Activated naive CD4-positive, alpha-beta T cell treated with anti-CD3 and anti-CD28 coated beads, Interleukin-2, amount 50 U/mL, for 72 hours (primary cell): ENCODE measurements at places on chromosomes 2 and 18.

DNA sequence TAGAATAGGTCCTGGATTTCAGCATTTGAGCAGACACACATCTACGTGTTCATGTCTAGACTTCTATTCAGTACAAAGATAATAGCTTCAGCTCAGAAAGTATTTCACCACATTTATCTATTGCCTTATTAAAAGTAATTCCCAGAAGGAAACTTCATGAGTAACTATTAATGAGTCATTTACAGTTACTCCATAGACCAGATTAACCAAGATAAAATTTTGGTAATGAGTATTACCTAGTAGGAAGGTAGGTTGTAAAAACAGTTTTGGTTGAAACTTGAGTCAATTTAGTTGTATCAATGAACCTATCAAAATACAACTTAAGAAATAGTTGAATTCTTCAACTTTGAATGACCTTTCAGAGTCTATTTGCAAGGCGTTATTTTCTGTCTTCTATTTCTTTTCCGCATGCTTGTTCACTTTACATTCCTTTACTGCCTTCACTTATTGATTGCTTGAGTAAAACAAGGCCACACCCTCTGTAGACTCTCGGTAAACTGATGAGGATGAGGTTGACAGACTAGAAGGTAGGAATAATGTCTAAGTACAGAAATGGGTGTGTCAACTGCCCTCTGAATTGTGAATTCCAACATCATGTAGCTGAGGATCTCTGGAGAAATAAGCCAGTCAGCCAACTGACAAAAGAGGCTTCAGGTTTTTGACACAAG is 1165.6 kb upstream of the ZEB2 start:
- DNase-seq, result no peak

GRCh38 chr2:231185886-231186285 is 12.5 kb upstream of the ARMC9 start:
- DNase-seq, result no peak

DNA sequence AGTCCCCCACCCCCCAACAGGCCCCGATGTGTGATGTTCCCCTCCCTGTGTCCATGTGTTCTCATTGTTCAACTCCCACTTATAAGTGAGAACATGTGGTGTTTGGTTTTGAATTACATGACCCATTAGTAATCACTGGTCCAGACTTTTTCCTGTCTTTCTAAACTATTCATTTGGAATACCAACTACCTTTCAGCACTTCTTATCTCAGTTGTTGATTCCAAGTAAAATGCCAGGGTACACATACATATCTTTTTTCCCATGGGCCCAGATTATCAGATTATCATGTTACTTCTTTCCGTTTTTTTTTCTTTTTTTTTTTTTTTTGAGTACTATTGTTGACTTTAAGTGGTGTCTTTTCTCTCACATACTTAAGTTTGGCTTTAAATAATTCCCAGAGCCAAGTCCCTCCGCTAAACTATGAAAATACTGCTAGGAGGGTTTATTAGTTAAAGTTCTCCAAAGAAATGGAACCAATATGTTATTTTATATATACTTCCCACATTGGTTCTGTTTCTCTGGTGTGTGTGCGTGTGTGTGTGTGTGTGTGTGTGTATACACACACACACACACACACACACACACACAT is 389.3 kb downstream of the IRS1 start:
- DNase-seq, result no peak

DNA sequence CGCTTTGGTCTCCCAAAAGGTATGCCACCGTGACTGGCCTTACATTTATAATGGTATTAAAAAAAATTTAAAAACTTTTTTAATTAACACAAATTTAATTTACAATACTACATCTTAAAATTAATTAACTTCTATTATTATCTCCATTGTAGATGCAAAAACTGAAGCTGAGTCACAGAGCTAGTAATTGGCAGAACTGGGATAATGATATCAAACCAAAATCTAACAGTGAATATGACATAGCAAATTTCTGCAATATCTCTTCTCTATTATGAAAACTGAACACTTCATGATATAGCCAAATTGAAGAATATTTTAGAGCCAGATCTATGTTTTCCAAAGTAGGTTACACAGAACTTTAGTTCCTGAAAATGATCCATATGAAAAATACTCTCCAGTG is 66.4 kb upstream of the CHAC2 start:
- DNase-seq, result no peak

DNA sequence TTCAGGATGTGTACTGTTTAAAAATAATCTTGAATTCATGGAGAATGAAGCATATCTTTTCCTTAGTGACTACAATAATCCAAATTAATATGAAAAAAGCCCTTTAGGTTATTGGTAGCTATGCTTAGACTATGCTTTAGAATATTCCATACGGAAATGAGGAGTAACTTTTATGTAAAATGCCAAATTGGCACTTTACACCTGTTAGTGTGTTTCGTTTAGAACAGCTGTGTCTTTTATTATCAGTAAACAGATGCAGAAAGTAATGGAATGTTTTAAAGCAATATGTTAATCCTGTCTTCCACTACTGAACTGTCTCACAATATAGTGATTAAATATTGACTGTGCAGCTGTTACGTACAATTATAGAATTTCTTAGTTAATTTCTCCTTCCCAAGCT is 129.6 kb downstream of the PMS1 start:
- DNase-seq, result no peak

GRCh38 chr2:181846399-181847197 is 44.9 kb upstream of the ITPRID2 start:
- no peak for DNase-seq

GRCh38 chr18:79496978-79497637 is 101.4 kb downstream of the NFATC1 start:
- DNase-seq, result no peak

- no peak for DNase-seq
Observed at GRCh38 chr2:45242161-45242741, 233.0 kb upstream of the SIX2 start.

- DNase-seq, result no peak
Observed at GRCh38 chr2:106531676-106532214, 44.6 kb downstream of the CD8B2 start.

DNA sequence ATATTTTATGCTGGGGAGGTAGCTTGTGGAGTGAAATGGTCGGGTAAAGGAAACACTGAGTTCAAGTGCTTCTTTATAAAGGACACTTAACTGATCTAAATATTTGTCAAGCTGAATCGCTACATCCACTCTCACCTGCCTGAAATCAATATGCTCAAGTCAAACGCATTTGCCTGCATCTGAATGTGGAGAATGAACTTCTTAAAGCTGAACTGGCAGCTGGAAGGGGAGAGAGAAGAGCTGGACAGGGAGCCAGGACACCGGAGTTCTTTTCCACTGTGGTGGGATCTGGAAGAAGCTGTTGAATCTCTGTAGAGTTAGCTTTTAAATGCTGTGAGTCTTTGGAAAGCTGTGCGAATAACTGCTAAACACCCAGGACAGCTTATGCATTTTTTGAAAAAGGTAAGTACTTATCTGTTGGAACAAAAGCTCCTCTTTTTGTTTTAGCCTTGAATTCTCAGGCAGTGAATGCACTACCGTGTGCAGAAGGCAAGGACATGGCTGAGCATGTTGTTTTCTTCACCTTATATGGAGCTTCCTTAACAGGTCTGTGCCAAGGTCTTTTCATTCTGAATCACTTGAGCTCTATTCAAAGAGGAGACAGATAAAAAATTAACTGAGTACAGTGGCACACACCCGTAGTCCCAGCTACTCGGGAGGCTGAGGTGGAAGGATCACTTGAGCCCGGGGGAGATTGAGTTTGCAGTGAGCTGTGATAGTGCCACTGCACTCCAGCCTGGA is 74.2 kb upstream of the KLF7 start:
- DNase-seq, result no peak

DNA sequence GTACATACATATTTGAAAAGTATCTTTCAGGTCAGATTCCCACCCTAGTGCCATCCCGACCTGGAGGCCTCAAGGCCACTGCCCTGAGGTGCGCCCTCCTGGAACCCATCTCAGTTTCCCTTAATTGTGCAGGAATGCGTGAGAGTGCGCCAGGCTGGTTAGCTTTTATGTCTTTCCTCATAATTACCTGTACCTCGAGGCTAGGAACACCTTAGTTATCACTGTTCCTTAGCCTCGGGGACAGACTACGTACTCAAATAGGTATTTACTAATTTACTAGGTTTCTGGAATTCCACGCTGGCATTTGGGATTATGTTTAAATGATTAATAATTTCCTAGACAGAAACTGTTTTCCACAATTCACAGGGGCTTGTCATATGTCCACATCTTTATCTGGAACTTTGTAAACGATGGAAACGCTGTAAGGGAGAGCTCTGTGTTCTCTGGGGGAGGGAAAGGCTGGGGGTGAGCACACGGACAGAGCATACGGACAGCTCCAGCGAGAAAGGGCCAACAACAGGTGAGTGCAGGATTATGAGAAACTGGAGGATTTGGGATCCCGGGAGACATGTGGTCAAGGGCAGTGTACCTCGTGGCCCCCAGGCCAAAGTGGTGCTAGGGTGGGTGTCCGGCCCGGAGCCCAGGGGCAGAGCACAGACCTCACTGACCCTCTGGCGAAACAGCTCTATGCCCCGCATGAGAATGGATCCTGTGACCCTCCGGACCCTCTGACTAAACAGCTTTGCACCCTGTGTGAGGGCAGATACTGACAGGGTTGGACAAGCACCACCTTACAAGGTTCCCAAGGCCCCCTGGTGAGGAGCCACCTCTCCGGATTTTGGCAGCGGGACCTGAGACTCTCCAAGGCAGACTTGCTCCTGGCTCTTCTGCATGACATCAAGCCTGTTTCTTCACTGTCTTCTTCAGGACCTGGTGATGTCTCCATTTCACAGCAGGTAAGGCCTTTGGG is 102.0 kb upstream of the PXDN start:
- no peak for DNase-seq

DNA sequence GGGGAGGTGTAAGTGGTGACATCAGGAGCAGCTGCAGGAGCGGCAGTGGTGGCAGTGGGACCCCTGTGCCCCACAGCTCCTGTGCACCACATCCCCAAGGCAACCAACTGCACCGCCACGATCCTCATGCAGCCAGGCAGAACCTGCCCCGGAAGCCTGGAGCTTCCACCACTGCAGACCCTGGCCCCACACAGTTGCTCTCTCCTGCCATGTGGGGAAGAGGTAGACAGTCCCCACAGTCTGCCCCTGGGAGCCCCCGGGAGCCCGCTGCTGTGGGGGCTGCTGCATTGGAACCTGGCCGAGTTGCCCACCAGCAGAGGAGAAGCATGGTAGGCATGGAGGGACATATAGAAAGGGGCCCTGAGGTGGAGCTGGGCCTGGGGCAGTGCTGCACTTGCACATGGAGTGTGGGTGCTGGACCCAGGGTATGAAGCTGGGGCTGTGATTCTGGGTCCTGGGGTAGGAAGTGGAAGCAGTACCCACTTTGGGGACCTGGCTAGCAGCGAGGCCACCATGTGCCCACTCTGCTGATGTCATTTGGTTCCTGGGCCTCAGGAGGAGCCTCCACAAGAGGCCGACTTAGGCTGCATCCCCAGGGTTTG is 623.3 kb upstream of the LRRTM4 start:
- no peak for DNase-seq

DNA sequence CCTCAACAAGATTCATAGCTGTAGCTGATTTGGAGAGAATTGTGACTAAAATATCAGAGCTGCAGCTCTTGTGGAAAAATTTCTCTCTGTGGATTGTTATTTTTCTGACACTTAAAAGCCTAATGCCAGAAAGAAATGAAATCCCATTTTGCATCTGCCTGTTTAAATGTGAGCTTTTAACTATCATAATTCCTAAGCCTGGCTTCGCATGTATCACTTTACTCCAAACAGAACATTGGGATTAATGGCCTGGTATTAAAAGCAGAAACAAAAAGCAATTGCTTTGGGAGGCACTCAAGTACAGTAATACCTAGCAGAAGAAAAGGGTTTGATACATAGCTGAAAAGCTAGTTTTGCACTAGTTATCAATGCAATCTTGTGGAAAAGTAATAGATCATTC is 164.2 kb upstream of the FSHR start:
- DNase-seq, result no peak

DNA sequence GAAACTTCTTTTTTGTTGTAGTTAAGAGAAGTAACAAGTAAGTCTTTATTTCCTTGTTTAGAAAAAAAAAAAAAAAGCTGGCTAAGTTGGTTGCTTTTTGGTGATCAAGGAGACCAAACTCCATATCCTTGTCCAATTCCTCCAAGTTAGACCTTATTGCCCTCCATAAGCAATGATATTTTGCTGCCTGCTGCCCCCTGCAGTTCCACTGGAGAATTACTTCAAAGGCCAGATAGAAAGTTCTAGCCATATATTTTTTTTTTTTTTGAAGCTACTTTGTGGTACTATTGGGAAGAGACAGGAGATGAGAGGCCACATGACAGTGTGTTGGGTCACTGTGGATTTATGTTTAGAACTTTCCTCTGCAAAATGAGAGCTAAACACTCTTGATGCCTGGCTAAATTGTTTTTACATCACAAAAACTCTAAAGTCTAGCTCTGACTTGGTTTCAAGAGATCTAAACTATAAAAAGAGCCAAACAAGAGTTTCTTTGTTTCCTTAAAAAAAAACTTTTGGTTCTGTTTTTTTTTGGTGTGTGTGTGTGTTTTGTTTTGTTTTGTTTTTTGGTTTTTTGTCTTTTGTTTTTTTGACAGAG is 80.7 kb upstream of the RASGRP3 start:
- no peak for DNase-seq

DNA sequence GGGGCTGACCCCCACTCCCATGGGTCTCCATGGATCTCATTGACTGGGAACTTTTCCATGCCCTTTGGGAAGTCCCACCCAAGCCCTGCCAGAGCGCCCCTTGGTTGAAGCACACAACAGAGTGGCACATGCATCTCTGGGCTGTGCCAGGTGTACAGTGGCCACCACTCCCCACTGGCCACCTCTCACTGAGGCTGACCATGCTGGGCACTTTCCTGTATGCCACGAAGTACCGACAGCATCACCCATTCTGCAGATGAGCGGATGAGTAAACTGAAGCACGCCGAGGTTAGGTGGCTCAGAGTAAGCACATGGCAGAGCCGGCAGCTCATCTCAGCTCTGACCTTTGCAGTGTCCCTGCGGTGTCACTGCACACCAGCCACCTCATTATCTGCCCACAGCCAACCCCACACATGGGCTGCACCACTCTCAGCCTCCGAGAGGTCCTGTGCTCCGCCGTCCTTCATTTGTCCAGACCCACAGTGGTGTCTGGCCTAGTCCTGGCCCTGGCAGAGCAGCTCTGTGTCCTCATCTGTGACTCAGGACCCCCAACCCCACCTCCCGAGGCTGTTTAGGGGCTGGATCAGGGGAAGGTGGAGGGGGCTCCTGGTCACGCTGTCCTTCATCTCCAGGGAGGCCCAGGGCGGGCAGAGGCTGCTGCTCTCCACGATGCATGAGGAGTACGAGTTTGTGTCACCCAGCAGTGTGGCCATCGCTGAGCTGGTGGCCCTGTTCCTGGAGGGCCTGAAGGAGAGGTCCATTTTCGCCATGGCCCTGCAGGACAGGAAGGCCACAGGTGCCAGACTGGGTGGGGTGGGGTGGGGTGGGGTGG is 18.0 kb upstream of the GPR17 start:
- no peak for DNase-seq

GRCh38 chr2:182541268-182541667 is 114.4 kb upstream of the PDE1A start:
- DNase-seq, result no peak
